ENCODE measurements at places on chromosomes 7 and 10. TPM values are rescaled to one million over a fixed set of nuclear protein-coding genes. Genes with fewer than 3 reads are reported as not detected.

DNA sequence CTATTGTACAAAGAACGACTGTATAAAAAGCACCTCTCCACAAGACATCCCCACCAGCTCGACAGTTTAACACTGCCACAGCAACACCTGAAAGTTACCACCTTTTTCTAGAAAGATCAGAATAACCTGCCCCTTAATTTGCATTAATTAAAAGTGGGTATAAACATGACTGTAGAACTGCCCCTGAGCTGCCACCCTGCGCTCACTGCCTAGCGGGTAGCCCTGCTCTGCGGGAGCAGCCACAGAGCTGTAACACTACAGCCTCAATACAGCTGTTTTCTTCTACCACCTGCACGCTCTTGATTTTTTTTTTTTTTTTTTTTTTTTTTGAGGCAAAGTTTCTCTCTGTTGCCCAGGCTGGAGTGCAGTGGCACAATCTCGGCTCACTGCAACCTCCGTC, 140.9 kb downstream of the PARD3 start:
- DNase-seq = no peak

Gene PTPRN2
- 3.1 TPM for total RNA-seq

GRCh38 chr10:100506596-100507356, 12.9 kb downstream of the SEC31B start:
- DNase-seq = no peak

DNA sequence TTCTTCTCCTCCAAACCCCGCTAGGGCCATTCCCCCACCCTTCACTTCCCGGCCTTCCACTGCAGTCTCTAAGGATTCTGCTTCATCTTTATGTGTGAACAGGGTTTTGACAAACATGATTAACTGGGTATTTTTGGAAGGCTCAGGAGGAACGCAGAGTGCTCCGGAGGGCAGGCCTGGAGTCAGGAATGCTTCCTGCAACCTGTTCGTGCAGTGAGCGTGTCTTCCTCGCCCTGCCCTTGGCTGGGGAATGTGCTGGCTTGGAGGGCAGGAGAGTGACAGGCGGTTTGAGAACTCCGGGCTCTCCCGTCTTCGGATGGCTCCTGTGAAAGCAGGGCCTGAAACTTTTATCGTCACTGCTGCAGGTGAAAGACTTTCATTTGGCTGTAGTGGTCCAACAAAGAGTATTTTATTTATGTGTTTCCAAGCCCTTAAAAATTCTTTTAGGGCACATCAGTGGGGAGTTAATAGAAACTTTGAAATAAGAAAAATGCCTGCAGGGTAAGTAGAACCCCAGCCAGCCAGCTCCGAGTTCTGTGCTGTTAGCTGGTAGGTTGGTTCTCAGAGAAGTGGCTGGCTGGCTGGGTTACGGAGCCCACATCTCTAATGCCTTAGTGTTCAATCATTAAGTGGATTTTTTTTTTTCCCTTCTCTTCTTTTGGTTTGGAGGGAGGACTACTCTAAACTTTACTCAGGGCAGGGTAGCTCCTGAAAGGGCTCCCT, 51.0 kb downstream of the TCF7L2 start:
- DNase-seq = no peak

Gene SLC16A9
- total RNA-seq = 1.6 TPM

GRCh38 chr7:92827464-92828120, 8.8 kb downstream of the CDK6 start:
- DNase-seq = no peak

Gene KCNH2
- 1.2 TPM for total RNA-seq

GRCh38 chr10:100999742-101000126, at the start of gene LZTS2:
Gene LZTS2 (plus strand): TSS chr10:100999808. CDS start chr10:101002539, 2,731 bp downstream.
- no peak for DNase-seq

DNA sequence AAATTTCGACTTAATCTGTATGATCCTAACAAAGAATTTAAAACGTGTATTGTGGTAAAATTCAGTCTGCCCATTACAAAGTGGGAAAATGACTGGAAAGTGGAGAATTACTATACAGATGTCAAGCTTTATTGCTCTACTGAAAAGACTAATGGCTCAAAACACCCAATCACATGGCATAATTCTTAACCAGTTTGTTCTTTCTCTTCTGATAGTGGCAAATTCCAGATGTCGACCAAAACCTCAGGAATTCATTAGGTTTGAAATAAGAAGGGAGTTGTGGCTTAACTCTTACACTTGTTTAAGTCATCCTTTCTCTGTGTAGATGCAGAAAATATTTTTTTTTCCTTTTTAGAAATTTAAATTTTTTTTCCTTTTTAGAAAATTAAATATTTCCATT, 1254.9 kb upstream of the LRRN3 start:
- DNase-seq = no peak

DNA sequence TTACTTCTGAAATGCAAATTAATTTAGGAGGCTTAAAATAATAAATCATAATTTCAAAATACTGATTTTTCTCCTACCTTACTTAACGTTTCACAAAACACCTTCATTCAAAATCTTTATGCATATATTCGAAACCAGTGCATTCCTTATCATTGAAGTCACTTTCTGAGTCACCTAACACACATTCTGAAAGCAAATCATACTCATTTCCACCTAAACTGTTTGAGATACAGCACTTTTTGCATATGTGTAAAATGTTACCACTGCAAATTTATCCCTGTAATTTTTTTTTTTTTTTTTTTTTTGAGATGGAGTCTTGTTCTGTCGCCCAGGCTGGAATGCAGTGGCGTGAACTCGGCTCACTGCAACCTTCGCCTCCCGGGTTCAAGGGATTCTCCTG, 15.7 kb downstream of the PPP3CB start:
- no peak for DNase-seq

DNA sequence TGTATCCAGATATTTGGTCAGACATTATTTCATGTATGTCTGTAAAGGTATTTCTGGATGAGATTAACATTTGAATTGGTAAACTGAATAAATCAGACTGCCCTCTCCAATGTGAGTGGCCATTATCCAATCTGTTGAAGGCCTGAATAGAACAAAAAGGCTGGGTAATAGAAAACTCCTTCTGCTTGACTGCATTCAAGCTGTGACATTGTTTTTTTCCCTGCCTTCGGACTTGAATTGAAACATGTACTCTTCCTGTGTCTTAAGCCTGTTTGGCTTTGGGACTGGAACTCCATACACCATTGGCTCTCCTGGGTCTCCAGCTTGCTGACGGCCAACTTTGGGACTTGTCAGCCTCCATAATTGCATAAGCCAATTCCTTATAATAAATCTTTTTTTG, 36.0 kb upstream of the ARHGAP21 start:
- no peak for DNase-seq

- DNase-seq = no peak
Observed at GRCh38 chr7:155490697-155491628, 33.0 kb downstream of the EN2 start.

GRCh38 chr10:46541017-46541661, 15.3 kb downstream of the GPRIN2 start:
- DNase-seq = no peak

- no peak for DNase-seq
Observed at GRCh38 chr10:26805567-26806245, 55.1 kb downstream of the ABI1 start.

Gene TNRC18
- total RNA-seq = 182 TPM

- DNase-seq = no peak
Observed at GRCh38 chr10:124524991-124525653, 63.5 kb downstream of the LHPP start.

Gene ASB4
- not detected for total RNA-seq

- no peak for DNase-seq
Observed at GRCh38 chr7:85405016-85405902, 218.4 kb upstream of the SEMA3D start.

Gene STEAP4
- total RNA-seq = 127 TPM

GRCh38 chr10:71719042-71719441, 536 bp downstream of the C10orf105 start:
- no peak for DNase-seq

- no peak for DNase-seq
Observed at GRCh38 chr7:47031786-47032535, 550.0 kb downstream of the TNS3 start.

Gene IRF5
- total RNA-seq = 11.9 TPM

- no peak for DNase-seq
Observed at GRCh38 chr10:80924063-80924952, 386.6 kb downstream of the SH2D4B start.

Gene SRRM3
- total RNA-seq = 1.6 TPM

Gene VWDE
- total RNA-seq = not detected

Gene GLCCI1
- total RNA-seq = 5.8 TPM

DNA sequence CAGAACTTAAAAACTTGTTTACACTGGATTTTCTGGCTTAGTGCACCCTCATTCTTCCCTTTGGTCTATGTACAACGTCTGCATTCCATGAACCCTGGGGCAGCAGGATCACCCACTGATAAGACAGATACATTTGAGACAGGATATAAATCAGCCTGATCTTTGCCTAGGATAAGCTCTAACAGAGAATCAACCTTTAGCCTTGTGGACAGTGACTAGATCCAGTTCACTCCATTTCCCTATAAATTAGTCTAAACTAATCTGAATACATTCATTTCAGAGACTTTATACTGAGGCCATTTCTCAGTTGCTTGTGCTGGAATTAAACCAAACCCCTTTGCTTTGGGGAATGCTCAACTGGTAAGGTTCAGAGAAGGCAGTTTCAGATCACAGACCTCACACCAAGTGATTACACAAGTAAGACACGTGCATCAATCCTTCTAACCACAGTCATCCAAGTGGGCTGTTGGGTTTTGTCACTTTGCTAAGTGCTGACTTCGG, 639.8 kb upstream of the FZD8 start:
- no peak for DNase-seq

- DNase-seq = no peak
Observed at GRCh38 chr10:1354809-1355710, 298.9 kb downstream of the WDR37 start.

- no peak for DNase-seq
Observed at GRCh38 chr10:124632064-124632531, 112.1 kb downstream of the FAM53B start.

Gene EGR2
- total RNA-seq = 0.95 TPM

DNA sequence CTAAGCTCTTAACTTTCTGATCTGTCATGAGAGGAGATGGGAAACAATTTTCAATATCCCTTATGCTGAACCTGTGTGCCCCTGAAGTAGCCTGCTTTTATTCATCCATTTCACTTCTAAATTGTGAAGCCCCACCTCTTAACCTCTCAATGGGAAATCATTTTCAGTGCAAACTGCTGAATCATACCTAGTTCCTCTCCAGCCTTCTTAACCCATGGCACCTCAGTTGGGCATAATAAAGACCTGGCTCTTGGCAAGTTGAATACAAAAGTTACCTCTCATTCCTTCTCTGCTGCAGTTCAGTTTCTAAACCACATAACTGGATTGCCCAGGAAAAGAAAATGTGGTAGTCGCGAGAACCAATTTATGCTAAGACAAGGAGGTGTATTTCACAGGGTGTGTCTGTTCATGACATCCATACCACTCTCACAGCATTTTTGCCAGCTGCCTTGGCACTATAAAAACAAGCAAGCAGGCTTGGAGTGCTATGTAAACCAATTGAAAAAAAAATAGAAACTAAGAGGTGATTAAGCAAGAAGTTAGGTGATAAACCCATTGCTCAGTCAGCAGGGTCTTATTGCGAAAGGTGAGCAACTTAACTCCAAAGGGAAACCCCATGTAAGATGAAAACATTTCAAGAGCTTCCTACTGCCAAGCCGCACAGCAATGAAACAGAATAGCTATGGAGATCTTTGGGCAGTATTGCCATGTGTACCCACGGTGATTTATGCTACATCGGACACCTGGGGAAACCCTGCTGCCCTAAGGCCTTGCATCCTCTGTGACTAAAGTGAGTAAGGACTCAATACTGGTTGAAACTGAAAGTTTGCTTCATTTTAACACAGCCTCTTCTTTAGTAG, 57.0 kb upstream of the DKK1 start:
- DNase-seq = no peak

DNA sequence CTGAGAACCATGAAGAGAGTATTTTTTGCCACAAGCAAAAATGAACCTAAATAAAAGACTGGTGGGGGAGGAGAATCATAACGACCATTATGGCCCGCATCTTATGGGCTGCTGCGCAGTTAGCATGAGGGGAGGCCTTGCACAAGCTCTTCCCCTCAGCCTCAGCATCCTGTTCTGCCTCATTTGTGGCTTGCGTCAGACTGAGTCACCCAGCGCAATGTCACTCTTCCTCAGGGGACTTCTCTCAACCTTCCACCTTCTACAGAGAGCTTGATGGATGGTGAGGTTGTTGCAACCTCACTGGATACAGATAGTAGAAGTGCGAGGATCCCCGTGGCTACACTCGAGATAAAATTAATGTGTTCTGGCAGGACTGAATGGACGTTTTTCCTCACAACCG, 16.8 kb upstream of the GPR15LG start:
- DNase-seq = no peak

DNA sequence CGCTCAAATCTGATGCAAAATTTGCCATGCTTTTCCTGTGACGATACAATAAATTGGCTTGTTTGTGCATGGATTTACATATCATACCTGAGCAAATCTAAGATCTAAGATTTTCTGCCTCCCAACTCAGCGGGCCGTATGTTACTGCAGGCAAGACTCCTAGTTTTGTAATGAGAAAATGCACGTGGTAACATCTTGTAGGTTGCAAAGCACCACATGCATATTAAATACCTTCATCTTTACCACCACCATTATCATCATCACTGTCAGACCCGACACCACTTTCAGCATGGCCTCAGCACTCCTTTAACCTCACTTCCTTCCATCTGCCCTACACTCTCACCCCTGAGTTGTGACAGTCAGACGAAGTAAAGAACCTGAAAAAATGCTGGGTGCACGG, 202.2 kb downstream of the FRMD4A start:
- DNase-seq = no peak

DNA sequence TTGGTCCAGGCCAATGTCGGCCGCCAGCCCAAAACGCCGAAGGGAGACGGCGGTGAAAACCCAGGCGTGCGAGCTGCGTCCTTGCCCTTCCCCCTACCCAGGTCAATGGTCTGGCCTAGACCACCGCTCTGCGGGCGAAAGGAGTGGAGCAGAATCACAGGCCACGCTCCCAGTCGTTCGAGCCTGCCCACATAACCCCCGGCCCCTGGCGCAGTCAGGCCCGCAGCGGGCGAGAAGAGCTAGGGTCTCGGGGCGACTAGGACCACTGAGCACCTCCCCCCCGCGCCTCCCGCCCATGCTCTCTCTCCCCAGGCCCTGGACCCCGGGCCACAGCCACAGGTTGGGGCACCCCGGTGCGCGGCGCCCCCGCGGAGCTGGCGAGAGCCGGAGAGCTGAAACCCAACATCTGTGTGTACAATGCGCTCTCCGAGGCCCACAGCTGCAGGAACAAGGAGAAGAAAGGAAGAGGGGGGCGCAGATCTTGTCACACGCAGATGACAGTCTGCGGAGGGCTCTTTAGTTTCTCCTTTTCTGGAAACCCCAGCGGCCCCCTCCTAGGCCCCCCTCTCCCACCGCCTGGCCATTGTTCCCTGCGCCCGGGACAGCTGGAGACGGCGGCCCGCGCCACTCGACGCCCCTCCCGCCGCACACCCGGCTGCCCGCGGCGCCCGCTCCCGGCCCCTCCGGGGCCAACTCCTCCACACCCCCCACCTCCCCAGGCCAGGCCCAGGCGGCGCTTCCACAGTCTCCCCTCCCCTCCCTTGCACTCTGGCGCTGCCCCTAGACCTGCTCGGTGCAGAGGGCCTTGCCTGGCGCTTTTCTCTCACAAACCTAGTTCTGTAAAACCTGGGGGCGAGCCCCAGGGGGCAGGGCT, 355.0 kb downstream of the DNAJB6 start:
- no peak for DNase-seq

Gene VKORC1L1
- total RNA-seq = 20.9 TPM

Measured in thoracic aorta (tissue), 2 donors.